Stimulated activated CD4-positive, alpha-beta T cell treated with anti-CD3 and anti-CD28 coated beads, TNF-alpha, amount 100 ng/mL, for 4 hours (primary cell): ENCODE measurements at places on chromosomes 3 and 15.

DNA sequence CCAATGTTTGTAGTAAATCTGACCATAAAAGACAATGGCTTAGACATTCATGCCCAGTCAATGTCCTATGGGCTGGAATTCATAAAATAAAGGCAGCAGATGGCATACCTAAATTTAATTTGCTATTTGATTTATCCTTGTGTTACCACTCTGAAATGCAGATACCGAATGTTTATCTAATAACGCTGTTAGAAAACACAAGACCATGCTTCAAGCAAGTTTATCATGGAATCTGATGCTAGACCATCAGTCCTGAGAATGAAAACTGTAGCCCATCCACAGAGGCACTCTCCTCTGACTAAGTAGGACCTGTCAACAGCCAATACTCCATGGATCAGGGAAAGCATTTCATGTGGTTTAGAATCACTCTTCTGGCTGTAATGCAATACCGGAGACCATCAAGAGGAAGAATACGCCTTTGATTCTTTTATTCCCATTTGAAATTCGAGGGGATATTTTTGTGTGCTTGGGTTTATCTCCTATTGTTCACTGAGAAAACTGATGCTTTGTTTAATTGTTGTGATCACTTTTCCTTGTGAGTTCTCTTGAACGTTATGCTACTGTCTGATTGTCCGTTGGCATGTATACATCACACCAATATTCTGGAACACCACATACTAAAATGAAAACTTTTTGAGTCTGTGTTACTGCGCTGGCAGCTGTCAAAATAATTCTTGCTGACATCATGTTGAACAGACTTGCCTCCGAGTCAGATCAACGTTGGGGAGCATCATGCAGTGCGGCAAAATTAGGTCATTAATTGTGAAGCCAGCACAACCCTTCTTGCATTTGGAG is 12.1 kb upstream of the CPB1 start:
- DNase-seq = no peak

DNA sequence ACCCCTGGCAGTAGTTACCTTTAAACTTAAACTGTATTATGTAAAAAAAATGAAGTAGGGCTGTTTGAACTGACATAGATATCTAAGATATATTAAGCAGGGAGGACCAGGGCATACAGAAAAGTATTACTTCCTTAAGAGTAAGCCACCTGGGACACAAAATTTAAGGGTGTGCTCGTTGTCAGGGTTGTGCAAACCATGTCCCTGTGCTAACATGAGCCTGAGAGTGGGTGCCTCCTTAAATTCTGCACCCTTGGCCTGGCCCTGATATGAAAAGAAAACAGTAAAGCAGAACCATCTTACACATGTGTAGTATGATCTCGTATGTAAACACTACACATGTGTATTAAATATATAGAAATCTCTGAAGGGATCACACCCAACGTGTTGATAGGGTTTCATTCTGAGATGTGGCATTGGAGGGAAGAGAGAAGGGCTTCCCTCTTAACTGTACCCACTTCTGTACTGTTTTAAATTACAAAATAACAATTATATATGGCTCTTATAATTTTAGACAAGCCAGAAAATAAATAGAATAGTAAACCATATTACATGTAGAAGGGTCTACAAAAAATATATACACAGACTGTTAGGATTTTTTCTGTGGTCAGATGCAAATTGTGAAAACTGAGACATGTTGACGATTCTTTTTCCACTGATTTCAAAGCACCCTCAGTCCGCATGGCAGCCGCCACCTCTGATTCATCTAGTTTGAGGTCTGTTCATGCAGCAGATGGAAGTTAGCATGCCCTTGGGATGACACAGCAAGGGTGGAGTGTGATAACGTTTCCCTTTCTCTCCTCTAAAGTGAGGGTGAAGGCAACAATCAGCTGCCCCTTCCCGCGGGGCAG is 400.8 kb upstream of the PROK2 start:
- no peak for DNase-seq

DNA sequence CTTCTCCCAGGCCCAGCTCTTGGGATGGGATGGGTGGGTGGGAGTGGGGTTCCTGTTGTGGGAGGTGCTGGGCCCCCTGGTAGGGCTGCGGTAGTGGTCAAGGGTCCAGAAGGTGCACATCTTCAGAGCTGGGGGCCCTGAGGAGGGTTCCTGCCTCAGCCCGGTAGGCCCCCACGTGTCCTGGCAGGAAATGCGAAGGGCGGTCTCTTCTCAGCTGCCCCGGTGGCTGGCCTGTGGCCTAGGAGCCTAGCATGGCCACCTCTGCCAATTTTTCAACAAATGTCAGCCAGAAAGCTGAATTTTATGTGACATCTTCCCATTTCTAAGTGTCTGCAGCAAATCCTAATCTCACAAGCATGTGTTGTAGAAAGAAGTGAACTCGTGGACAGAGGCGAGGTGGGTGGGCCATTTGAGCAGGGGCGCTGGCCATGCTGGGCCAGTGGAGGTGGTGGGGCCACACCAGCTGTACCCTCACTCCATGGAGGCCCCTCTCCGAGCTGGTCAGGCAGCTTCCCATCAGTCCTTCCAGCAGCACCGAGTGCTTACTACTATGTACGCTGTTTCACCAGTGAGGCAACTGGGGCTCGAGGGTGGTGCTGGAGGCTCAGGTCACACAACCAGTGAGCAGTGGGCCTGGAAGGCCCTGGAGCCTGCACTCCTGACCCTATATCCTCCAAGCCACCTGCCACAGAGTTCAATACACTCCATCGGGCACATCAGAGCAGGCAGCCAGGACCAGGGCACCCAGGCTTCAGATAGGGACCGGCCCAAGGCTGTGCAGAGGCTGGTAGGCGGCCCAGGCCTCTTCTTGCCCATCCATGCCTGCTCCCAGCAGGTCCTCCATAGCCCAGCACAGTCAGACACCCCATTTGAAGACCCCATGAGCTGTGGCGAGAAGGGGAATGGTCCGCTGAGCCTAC is 23.2 kb downstream of the FBLN2 start:
- DNase-seq = no peak

GRCh38 chr3:126620738-126621137 is 34.2 kb downstream of the TXNRD3 start:
- no peak for DNase-seq

DNA sequence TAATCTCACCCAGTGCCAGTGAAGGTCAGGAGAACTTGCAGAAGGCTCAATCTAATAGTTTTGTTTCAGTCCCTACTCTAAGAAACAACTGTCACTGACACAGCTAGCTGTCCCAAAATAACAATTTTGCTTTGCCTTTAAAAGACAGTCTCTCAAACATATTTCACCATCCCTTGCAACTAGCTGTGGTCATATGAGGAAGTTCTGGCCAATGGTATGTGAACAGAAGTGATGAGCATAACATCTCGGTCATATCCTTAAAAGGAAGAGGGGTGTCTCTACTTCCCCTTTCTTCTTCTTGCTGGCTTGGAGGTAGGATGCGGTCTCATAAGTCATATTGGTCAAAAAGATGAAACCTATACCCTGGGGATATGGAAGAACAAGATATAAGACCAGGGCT is 198.1 kb downstream of the NEK10 start:
- DNase-seq = no peak

DNA sequence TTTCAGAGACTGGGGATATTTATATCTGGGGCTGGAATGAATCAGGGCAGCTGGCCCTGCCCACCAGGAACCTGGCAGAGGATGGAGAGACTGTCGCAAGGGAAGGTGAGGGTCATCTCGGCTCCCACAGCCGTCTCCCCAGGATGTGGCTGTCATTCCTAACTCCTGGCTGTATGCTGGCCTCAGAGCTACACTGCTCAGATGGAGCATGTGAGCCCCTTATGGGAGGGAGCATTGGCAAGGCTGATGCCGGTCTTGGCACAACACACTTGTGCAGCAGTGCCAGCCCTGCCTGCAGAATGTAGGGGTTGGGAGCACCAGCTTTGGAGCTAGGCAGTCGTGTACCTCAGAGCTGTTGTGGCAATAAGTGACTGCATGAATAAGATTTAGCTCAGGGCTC is 5.2 kb downstream of the RCCD1 start:
- no peak for DNase-seq

DNA sequence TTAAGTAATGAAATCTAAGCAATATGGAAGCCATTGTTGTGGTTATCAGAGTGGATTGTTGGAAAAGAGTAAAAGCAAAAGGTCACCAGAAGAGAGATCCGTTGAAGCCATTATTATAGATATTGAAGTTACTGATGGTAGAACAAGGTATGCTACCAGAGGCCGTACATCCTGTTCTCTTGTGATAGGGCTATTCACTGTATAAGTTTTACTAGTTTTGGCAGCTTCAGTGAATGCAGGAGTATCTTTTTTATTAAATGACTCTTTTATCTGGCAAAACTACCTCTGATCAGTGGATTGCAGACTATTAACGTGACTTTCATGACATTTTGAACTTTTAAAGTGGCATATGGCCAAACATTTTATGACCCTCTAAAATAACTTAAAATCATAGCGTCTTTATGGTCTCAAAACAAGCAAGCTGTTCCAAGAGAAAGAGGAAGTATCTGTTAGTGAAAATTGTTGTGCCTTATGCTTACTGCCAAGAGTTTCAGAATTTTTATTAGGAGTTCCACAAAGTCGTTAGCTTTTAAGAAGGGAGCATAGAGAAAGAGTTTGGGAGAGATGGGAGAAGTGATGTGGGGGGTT is 102.9 kb downstream of the LRRC49 start:
- DNase-seq = no peak

- no peak for DNase-seq
Observed at GRCh38 chr3:158352551-158352950, 218.4 kb upstream of the MLF1 start.

DNA sequence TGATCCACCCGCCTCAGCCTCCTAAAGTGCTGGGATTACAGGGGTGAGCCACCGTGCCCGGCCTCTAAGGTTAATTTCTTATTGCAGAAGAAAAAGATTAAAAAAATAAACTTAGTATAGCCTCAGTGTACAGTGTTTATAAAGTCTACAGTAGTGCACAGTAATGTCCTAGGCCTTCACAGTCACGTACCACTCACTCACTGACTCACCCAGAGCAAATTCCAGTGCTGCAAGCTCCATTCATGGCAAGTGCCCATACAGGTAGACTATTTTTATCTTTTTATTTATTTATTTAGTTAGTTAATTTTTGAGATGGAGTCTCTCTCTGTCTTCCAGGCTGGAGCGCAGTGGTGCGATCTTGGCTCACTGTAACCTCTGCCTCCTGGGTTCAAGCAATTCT is 3.2 kb upstream of the FLNB start:
- DNase-seq = no peak

DNA sequence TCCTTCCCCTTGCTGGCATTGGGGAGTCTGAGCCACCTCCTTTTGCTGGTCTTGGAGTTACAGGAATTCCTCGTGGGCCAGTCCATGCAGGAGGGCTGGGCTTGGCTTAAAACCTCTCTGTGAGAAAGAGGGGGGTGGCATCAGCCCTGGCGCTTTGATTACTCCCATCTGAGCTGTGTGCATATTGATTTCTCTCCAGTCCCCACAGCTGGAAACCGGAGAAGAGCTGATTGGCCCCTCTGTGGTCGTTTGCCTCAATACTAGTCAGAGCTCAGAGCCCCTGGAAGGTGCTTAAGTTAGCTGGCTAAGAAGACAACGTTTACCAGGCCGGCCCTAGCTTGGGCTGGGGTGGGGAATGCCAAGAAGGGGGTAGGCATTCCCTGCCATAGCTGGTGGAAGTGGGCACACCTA is 4.0 kb upstream of the RASGRF1 start:
- DNase-seq = no peak

- DNase-seq = no peak
Observed at GRCh38 chr3:105958237-105959000, 89.6 kb upstream of the CBLB start.

GRCh38 chr3:79113876-79114275 is 653.9 kb downstream of the ROBO1 start:
- DNase-seq = no peak

DNA sequence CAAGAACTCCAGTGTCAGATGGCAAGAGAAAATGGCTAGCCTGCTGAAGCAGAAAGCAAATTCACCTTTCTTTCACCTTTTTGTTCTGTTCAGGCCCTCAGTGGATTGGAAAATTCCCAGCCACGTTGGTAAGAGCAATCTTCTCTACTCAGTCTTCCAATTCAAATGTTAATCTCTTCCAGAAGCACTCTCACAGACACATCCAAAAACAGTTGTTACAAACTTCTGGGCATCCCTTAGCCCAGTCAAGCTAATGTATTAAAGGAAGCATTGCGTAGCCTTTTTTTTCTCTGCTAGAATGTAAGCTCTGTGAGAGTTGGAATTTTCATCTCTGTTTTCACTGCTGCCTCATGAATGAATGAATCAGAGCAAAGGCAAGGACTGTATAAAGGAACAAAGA is 109.2 kb upstream of the ROBO2 start:
- no peak for DNase-seq

DNA sequence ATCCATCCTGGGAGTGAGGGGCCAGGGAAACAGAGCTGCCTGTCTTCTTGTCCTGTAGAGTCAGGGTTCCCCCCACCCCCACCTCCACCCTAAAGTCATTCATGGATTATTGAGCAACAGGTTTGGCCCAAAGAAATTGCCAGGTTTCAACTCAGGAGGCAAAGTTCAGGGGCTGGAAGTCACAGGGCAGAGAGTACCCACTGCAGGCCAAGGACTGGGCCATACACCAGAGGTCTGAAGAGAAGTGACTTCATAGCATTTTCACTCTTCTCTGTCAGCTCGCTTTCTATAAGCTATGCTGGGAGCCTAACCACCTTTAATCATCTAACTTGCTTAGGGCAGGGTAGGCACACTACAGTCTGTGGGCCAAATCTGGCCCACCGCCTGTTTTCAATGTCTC is 50.1 kb downstream of the STARD5 start:
- no peak for DNase-seq

GRCh38 chr15:75036212-75036616 is 12.8 kb downstream of the PPCDC start:
- DNase-seq = no peak

DNA sequence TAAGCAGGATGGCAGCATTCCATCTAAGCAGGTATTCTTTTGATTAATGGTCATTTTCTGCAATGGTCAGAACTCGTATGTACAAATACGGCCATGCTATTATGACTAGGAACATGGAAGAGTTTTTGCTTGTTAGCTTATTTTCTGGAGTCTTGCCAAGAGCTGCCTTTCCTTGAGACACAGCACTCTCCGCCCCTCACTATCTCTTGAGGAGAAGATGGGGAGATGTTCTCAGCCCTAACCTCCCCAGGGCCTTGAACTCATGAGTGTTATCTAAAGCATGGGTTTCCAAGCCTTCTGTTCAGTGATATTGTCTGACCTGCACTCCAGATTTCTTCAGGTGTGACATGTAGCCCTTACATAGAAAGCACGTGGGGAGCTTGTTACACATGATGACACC is 65.9 kb upstream of the ACTC1 start:
- no peak for DNase-seq

GRCh38 chr3:6736836-6737629 is 123.9 kb upstream of the GRM7 start:
- no peak for DNase-seq

- DNase-seq = no peak
Observed at GRCh38 chr3:38313695-38314094, 31.6 kb downstream of the SLC22A14 start.

DNA sequence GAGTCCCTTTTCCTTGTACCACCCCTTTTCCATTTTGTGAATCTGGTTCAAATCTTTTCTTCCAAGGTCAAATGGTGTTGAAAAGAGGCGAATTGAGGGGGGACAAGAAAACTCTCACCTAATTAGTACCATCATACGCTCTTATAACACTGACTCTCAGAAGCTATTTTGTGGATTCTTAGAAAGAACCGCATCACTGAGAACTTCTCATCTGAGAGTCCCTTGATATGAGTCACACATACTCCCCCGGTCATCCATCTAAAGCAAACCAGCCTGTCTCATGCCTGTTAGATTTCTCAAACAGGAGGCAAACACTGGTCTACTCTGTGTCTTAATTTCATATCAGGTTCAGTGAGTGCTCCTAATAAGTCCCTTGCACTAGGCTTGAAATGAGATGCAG is 76.5 kb upstream of the SPRED1 start:
- DNase-seq = no peak
